Neural progenitor cell (in vitro differentiated cells): ENCODE measurements at places on chromosomes 11 and 22.

GRCh38 chr11:47051217-47051616 lies 114.7 kb downstream of the CSTPP1 start:
- no peak for DNase-seq

DNA sequence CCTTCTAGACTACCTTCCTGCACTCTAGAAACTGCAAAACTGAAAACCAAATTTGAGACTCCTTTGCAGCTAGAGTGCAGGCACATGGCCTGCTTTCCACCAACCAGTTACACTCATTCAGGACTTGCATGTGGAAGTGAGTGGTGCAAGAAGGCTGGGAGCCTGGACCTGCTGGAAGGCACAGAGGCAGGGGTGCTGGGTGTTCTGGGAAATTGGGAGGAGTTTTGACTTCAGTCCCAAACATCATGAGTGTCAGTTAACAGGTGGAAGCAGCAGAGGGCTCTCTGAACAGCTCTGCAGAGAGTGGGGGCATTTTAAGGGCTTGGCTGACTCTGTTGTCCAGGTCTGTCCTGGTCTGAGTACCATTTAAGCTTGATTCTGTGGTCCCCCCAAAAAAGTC lies 49.3 kb upstream of the SYT13 start:
- DNase-seq, result no peak

- no peak for DNase-seq
Measured at GRCh38 chr11:66556086-66556485, 9.4 kb downstream of the ACTN3 start.

GRCh38 chr11:68966894-68967780 lies 13.6 kb downstream of the MRGPRD start:
- DNase-seq, result no peak

DNA sequence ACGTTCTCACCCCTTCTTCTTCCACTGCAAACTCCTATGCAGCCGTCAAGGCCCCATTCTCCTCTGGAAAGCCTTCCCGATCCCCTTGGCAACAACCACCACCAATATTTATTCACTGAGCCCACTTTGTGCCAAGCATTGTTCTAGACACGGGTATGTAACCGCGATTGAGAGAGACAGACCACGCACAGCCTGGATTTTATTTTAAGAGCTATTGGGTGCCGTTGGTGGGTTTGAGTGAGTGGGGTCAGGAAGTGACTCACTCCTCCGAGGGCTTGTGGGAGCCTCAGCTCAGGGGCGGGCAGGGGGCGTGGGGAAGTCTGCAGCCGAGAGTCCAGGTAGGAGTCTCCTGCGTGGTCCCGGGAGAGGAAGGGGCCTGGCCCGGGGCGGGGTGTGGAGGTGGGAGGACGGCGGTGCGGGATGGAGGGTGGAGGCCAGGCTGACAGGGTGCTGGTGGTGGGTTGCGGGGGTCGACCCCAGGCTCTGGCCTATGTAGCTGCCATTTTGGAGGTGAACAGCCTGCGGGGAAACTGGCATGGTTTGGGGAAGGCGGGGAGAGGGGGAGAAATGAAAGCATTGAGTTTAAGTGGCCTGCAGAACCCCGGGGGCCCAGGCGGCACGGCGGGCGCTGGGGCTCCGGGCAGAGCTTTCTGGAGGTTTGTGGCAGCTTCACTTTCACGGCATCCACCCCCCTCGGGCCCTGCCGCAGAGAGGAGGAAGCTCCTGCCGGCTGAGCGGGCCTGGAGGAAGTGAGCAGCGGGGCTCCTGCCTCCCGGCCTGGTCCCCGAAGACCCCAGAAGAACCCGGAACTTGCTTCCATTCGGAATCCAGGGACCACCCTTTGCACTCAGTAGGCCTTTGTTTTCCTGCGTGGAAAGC lies 547 bp downstream of the PARVG start:
- no peak for DNase-seq

GRCh38 chr22:36921309-36922104 lies 8.1 kb downstream of the CSF2RB start:
- no peak for DNase-seq

GRCh38 chr11:64711138-64711955 lies 11.7 kb downstream of the NRXN2 start:
- peak; percentile 71 for DNase-seq

DNA sequence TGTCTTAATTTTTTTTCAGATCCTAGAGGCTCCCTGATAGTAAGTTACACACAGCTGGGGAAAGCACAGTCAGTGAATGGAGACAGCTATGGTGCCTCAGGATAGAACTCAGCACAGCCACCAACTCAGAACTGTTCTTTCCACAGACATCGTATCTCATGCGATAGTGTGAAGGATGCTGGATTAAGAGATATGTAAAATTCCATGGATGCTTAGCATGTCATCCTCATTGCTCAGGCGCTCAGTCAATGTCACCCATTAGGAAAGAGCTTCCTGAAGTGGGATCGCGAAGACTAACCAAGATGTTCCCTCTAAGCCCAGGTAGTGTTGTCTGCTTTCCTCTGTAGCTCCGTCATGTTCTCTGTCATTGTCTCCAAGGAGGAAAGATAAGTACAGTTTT lies 1000.4 kb downstream of the OPCML start:
- no peak for DNase-seq

- DNase-seq, result peak; percentile 73
Measured at GRCh38 chr11:75450826-75451821, 18.1 kb upstream of the KLHL35 start.

DNA sequence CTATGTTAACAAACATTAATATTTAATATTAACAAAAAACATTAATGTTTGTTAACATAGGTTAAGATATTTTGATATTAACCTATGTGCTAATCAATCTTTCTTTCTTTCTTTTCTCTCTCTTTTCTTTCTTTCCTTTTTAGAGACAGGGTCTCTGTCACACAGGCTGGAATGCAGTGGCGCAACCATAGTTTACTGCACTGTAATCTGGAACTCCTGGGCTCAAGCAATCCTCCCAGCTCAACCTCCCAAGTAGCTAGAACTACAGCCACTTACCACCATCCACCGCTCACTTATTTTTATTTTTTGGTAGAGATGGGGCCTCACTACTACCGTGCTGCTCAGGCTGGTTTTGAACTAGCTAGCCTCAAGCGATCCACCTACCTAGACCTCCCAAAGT lies 13.2 kb downstream of the SIK3 start:
- DNase-seq, result no peak

GRCh38 chr22:24355574-24355973 lies 71.8 kb upstream of the ADORA2A start:
- no peak for DNase-seq

GRCh38 chr11:130760515-130761125 lies 155.7 kb downstream of the SNX19 start:
- no peak for DNase-seq

DNA sequence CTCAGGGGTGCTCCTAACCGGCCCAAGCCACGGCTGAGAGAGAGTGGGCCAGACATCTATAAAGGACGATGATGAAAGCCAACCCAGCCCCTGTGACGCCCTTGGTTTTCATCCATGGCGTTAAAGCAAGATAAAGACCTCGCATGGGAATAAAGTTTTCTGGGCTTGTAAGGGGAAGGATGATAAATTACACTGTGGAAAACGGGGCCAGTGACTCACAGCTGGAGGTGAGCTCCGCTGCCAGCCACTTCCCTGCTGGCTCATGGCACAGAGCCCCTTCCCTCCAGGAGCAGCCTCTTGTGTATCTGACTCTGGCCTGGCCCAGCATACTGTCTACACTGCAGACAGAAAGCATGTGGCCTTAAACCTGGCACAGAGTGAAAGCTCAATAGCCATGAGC lies 503.2 kb upstream of the B3GAT1 start:
- DNase-seq, result no peak

GRCh38 chr11:32830413-32830738 lies 649 bp downstream of the PRRG4 start:
- no peak for DNase-seq

GRCh38 chr11:26704249-26704648 lies 17.6 kb downstream of the SLC5A12 start:
- no peak for DNase-seq

DNA sequence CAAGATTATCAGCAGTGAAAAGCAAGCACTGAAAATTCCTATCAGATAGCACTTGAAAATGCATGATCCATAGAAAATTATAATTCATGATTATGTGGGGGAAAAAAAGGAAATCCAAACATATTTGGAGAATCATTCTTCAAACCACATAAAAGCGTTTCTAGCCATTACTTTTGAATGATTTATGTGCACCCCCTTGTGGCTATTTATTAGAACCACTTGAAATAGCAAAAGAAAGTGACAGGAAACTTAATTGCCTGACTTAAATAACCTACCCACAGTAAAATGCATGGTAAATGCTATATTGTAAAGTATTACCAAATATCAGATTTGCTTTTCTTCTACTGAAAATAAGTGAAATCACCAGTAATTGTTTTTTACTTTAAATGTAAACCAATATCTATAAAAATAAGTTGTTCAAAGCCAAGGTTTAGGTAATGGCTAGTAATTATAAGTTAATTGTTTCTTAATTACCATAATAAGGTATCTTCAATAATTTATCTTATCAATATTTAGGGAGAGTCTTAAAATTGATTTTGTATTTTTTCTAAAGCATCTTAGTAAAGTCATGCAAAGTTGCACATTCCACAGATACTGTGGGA lies 168.5 kb downstream of the ARHGAP42 start:
- DNase-seq, result peak; percentile 60

- no peak for DNase-seq
Measured at GRCh38 chr11:9219572-9219971, 45.6 kb downstream of the DENND5A start.

DNA sequence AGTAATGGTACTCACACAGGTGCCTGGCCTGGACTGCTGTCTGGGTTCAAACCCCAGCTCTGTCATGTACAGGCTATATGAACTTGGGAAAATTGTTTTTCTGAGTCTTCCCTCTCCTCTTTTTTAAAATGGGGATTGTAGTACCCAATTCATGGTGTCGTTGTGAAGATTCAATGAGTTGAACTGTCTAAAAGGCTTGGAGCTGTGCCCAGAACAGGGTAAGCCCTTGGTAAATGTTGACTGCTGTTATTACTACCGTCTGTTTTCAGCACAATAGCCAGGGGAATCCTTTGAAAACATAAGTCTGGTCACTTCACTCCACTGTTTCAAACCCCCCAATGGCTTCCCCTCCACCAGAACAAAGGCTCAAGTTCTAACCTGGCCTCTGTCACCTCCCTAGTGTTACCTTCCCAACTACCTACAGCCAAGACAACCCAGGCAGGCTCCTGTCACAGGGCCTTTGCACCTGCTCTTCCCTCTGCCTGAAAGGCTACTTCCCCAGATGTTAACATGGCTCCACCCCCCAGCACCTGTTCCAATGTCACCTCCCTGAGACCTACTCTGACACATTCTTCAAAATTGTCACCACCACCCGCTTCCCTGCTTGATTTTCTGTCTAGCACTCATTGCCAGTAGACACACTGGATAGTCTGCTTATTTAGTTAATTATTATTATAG lies 152.8 kb downstream of the CHST1 start:
- DNase-seq, result no peak

DNA sequence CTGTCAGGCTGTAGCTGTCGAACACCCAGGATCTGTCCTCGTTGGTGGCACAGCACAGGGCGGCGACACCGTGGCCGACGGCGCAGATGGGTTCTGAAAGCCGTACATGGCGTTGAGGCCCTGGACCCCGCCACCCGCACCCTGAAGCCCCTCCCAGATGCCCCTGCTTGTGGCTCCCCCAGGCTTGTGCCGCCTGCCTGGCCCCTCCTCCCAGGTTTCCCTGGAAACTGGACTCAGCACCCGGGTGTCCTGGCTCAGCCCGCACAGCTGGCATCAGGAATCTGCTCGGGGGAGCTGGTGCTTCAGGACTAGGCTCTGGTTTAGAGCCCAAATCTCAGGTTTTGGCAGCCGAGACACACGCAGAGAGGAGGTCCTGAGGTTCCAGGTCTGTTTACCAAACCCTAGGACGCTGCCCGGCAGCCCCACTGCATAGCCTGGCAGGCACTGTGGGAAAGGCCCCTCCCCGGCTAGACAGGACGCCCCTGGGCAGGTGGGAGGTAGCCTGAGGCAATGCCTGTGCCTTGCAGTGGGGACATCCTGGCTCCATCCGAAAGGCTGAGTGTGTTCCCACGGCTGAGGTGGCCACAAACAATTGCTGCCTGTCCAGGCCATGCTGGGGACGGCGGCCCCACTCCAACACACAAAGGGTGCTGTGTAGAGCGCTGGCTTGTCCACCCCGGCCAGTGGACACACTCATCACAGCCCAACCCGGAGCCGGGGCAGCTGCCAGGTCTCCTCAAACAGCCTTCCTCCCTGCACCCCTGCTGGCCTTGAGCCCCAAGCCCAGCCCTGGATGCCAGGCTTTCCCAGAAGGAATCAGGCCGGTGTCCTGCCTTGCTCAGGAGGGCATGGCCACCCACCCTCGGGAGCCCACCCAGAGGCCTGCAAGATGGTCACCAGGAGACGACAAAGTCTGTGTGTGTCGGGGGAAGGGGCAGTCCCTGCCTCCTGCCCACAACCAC lies 4.6 kb downstream of the GATD1 start:
- DNase-seq, result peak; percentile 2

DNA sequence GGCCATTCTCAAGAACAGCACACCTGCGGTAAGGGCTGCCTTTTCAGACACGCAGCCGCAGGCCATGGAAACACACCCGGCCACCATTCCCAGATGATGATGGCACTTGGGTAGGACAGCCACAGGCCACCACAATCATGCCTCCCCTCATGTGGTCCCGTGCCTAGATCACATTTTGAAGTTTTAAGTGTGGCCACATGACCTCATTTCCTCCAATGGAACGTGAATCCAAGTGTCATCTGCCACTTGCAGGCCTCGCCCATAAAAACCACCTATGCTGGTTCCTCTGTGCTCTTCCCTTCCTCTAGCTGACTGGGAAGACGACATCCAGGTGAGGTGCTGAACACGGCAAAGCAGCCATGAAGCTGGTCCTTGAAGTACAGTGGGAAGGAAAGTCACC lies 44.6 kb upstream of the SLC25A1 start:
- no peak for DNase-seq

DNA sequence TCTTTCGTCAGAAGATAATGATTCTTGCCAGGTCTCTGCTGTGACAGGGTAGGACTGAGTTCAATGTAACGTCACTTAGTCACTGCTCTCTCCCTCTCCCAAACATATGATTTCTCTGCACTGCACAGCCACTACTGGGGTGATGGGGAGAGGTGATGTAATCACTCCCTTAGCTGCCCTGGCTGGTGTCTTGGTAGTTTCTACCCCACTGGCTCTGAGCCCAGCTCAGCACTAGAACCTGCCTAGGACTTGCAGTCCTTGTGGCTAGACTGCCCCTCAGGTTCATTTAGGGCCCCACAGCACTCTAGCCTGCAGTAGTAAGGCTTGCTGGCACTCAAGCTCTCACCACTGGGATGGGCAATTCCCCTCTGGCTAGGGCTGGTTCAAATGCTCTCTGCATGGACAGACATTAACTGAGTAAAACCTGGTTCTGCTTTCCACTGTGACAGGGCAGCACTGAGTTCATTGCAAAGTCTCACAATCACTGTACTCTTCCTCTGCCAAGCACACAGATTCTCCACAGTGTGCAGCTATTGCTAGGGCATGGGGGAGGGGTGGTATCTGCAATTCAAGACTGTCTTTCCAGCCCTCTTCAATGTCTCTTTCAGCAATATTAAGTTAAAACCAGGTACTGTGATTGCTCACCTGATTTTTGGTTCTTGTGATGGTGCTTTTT lies 571.4 kb upstream of the FAT3 start:
- no peak for DNase-seq

- DNase-seq, result no peak
Measured at GRCh38 chr11:4641501-4641900, 2.3 kb upstream of the OR51E1 start.
